ENCODE measurements at places on chromosomes 4 and X. TPM values are rescaled to one million over a fixed set of nuclear protein-coding genes. Genes with fewer than 3 reads are reported as not detected.

DNA sequence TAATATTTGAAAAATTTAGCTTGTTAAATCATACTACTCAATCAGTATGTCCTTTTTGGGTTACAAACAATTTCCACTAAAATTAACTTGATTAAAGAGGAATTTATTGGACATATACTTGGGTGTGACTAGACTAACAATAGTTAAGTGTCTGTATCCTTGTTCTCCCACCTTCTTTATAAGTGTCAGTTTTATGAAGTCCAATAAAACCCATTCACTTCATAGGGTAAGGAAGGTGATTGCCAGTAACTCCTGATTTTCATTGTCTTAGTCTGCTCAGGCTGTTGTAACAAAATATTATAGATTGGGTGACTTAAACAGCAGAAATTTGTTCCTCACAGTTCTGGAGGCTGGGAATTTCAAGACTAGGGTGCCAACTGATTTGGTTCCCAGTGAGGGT is 800.0 kb downstream of the PDHA2 start:
- DNase-seq: no peak

DNA sequence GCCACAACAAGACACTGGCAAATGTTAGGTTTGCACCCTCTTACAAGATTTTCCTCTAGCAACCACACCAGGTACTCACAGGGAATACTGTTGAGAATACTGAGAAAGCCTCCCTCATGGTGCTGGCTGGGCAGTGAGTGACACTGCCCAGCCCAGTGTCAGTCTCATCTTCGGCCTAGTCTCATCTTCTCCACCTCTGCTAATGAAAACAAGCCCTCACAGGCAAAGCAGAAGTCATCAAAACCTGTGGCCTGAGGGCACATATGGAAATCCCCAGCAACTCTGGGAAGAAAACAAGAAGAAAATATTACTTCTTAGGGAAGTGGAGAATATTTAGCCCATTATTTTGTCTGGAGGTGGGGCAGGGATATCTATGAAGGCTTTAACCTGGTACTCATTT is 7.9 kb upstream of the ADAM29 start:
- no peak for DNase-seq

GRCh38 chr4:38846015-38846414 is 10.6 kb downstream of the TLR6 start:
- no peak for DNase-seq

Gene PDLIM3
- polyA plus RNA-seq: 6.8 TPM

Gene TREX2
- 0.84 TPM for polyA plus RNA-seq
